ENCODE measurements at places on chromosomes 5 and 9. TPM values are rescaled to one million over a fixed set of nuclear protein-coding genes. Genes with fewer than 3 reads are reported as not detected.

Gene MIGA2
- 47.4 TPM for total RNA-seq

Gene LCN1
- total RNA-seq, result not detected

Gene CBY3
- total RNA-seq, result not detected

DNA sequence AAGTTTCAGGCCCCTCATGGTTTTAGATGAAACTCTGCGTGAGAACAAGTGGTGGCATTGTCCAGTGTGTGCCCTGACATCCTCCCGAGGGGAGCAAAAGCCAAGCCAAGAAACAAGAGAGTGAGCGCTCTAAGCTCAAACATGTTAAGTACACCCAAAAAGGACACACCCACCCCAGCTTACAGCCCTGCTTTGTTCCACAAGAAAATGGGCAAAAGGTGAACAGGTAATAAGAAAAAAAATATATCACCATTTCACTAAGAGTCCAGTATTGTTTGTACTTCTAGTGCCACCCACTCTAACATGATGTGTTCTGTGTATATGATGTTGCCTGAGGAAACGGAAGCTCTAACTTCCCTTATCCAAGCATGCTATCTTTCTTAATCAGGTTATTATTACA is 278.2 kb downstream of the SLIT3 start:
- no peak for DNase-seq
- H3K36me3 ChIP-seq, result no peaks in the 10 kb centered on the region
- no peaks in the 10 kb centered on the region for H3K4me1 ChIP-seq

GRCh38 chr5:151912360-151912759 is 12.3 kb downstream of the GLRA1 start:
- H3K4me1 ChIP-seq, result no peaks in the 10 kb centered on the region
- no peaks in the 10 kb centered on the region for H3K36me3 ChIP-seq
- no peak overlapping the region for H3K4me3 ChIP-seq
- DNase-seq, result no peak
- no peak overlapping the region for H3K27ac ChIP-seq

DNA sequence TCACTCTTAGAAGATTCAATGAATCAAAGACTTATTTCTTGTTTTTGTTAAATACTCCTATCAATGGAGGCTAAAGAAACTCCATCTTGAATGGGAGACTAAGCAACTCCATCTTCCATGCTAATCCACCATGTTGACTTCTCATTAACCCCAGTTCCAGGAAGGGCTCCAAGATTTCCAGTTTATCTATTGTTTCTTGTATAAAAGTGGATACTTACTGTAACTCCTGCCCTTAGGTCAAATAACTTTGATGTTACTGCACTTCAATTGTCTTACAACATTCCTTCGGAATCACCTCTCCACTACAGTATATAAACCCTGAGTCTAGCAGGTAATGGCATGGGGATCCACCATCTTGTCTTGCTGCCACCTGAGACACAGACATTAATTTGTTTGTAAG is 63.0 kb downstream of the PUM3 start:
- no peak overlapping the region for H3K27ac ChIP-seq
- H3K4me1 ChIP-seq, result no peaks in the 10 kb centered on the region
- H3K4me3 ChIP-seq, result no peak overlapping the region

GRCh38 chr9:92607088-92607487 is 62.8 kb downstream of the IPPK start:
- H3K36me3 ChIP-seq, result no peaks in the 10 kb centered on the region
- H3K27ac ChIP-seq, result no peak overlapping the region
- no peak overlapping the region for H3K4me3 ChIP-seq
- DNase-seq, result no peak
- H3K27me3 ChIP-seq, result no peaks in the 10 kb centered on the region

- no peaks in the 10 kb centered on the region for H3K4me1 ChIP-seq
- H3K27me3 ChIP-seq, result no peaks in the 10 kb centered on the region
Measured at GRCh38 chr5:128258372-128258771, 174.8 kb downstream of the SLC12A2 start.

- no peaks in the 10 kb centered on the region for H3K36me3 ChIP-seq
- no peak overlapping the region for H3K4me3 ChIP-seq
- H3K4me1 ChIP-seq, result no peaks in the 10 kb centered on the region
- H3K27ac ChIP-seq, result no peak overlapping the region
- DNase-seq, result no peak
Measured at GRCh38 chr9:124580186-124580585, 73.0 kb upstream of the NR5A1 start.

- H3K27ac ChIP-seq, result no peak overlapping the region
- H3K27me3 ChIP-seq, result peaks cover 53% of the 10 kb centered on the region
- H3K36me3 ChIP-seq, result no peaks in the 10 kb centered on the region
- H3K4me1 ChIP-seq, result no peaks in the 10 kb centered on the region
- DNase-seq, result no peak
Measured at GRCh38 chr5:83470526-83471404, 779 bp upstream of the VCAN start.

- H3K27me3 ChIP-seq, result no peaks in the 10 kb centered on the region
- no peak overlapping the region for H3K27ac ChIP-seq
- peak; percentile 84 for DNase-seq
- no peaks in the 10 kb centered on the region for H3K4me1 ChIP-seq
Measured at GRCh38 chr9:14993061-14993800, 83.0 kb upstream of the FREM1 start.

GRCh38 chr5:119470851-119471451 is 18.7 kb downstream of the HSD17B4 start:
- H3K27me3 ChIP-seq, result no peaks in the 10 kb centered on the region
- no peak overlapping the region for H3K27ac ChIP-seq

Data from colonic mucosa (tissue), 4 donors.